Neural progenitor cell (in vitro differentiated cells): ENCODE measurements at places on chromosomes 4 and X. TPM values are rescaled to one million over a fixed set of nuclear protein-coding genes. Genes with fewer than 3 reads are reported as not detected.

The ESX1 gene
- total RNA-seq = not detected in 2 replicates

The MTHFD2L gene
- 10.7 and 22.1 TPM in 2 replicates for total RNA-seq

The RAB9B gene
- 2.2 and 2.4 TPM in 2 replicates for total RNA-seq

The DGAT2L6 gene
- not detected in 2 replicates for total RNA-seq

The ALB gene
- 0.09 and 0.96 TPM in 2 replicates for total RNA-seq

The MAGEA4 gene
- not detected in 2 replicates for total RNA-seq

The SPOCK3 gene
- total RNA-seq = 0.21 and 0.34 TPM in 2 replicates

The HHIP gene
- total RNA-seq = not detected in 2 replicates

The TENM3 gene
- total RNA-seq = 78.7 and 126 TPM in 2 replicates

The TBX22 gene
- total RNA-seq = 0.53 and 1.0 TPM in 2 replicates

The LRPAP1 gene
- total RNA-seq = 48.3 and 76.1 TPM in 2 replicates

The ADGRG4 gene
- total RNA-seq = not detected in 2 replicates

The SMARCA1 gene
- total RNA-seq = 92.1 and 149 TPM in 2 replicates

The GPM6B gene
- total RNA-seq = 49.6 and 69.2 TPM in 2 replicates

The STATH gene
- not detected in 2 replicates for total RNA-seq
